ENCODE measurements at places on chromosomes 5 and 9.
A peak's percentile ranks its signal among the peaks of the same experiment; 100 is the strongest.

GRCh38 chr9:105051897-105052296 lies 123.9 kb upstream of the ABCA1 start:
- no peak for DNase-seq

DNA sequence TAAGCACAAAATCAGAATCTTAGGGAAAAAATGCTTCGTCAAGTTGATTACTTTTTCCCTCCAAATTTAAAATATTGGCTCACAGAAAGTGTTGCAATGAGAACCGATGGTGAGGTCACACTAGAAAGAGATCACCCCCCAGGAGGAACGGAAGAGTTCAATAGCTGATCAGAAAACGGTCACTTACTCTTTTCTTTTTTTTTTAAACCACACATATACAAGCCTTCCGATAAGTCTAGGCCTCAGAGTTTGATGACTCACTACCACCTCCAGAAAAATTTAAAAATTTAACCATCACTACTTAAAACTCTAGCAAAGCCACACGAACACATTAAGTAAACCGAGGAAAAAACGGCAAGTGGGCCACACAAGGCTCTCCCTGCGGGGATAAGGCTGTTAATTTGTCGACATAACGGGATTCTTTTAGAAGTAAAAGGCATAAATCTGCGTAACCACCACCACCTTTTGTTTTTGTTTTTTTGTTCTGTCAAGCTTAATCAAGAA lies 1.2 kb downstream of the SURF4 start:
- DNase-seq: no peak

DNA sequence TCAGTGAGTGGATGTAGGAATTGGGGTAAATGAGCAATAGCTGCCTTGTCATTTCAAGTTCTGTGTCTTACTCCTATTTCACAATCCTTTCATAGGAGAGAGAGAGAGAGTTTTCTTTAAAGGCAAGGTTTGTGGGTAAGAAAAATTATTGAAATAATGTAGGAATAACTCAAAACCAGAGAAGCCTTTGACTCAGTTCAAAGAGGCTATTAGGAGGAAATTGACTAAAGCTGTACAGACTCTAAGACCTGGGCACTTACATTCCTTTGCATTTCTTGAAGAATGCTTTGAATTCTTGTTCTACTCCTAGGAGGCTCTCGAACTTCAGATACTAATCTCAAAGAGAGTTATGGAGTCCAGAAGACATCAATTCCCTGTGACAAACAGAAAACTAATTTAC lies 257.1 kb downstream of the FBXL7 start:
- no peak for DNase-seq

- DNase-seq: no peak
Measured at GRCh38 chr5:13944560-13945199, at the start of gene DNAH5. DNAH5 (minus strand) TSS chr5:13944688; CDS start chr5:13944438, 250 bp downstream.

- peak; percentile 84 for DNase-seq
Measured at GRCh38 chr9:136551401-136552116, 5.7 kb upstream of the NOTCH1 start.

GRCh38 chr9:3857091-3857490 lies 331.3 kb upstream of the RFX3 start:
- DNase-seq: no peak

All from Right ventricle myocardium inferior (tissue), 1 donor.